ENCODE measurements at places on chromosomes 1 and 21.
A peak's percentile ranks its signal among the peaks of the same experiment; 100 is the strongest.

- no peak for DNase-seq
Observed at GRCh38 chr21:34946916-34947534, 102.1 kb downstream of the RUNX1 start.

GRCh38 chr1:212221801-212222200 lies 63.4 kb upstream of the PPP2R5A start:
- DNase-seq = no peak

- DNase-seq = no peak
Observed at GRCh38 chr1:3443807-3444206, 10.7 kb upstream of the ARHGEF16 start.

GRCh38 chr1:13725714-13726175 lies 25.8 kb downstream of the PRDM2 start:
- no peak for DNase-seq

DNA sequence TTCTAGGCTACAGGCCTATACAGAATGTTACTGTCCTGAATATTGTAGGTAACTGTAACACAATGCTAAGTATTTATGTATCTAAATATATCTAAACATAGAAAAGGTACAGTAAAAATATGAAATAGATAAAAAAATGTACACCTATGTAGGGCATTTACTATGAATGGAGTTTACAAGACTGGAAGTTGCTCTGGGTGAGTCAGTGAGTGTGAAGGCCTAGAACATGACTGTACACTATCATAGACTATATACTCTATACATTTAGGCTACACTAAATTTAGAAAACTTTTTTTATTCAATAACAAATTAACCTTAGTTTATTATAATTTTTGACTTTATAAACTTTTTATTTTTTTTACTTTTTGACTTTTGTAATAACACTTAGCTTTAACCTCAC lies 136.9 kb downstream of the DUSP10 start:
- no peak for DNase-seq

- no peak for DNase-seq
Observed at GRCh38 chr1:237270353-237270752, 228.4 kb downstream of the RYR2 start.

- no peak for DNase-seq
Observed at GRCh38 chr1:109432336-109432735, 6.1 kb upstream of the PSMA5 start.

DNA sequence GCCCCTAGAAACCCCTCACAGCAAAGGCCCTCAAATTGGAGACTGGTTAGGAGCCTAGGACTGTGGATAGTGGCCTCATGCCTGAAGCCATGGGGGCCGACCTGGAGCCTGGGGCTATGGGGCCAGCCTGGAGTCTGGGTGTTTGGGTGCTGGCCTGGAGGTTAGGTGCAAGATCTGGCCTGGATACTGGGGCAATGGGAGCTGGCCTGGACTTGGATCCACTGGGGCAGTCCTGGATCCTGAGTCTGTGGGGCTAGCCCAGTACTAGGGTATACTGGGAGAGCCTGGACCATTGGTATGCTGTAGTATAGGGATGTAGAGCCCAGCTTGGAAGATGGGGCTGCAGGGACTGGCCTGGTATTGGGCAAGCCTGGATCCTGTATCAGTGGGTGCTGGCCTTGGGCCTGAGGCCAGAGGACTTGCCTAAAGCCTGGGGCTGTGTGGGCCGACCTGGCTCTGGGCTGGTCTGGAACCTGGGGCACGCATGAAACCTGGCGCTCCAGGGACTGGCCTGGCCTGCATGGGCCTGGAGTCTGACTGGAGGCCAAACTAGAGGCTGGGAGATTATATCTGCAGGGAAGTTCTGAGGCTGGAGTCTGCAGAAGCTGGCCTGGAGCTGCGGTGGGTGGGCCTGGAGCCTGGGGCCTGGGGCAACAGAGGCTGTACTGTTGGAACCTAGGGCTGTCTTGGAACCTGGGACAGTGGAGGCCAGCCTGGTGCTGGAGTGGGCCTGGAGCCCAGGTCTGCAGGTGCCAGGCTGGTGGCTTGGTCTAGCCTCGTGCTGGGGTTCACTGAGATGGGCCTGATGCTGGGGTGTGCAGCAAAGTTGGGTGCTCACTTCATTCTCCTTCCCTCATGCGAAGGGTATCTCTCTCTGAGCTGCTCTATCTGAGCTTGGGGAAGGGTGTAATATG lies 12.6 kb upstream of the DENND1B start:
- no peak for DNase-seq

GRCh38 chr1:70353601-70354331 lies 756 bp downstream of the ANKRD13C start:
- peak; percentile 11 for DNase-seq

- peak; percentile 59 for DNase-seq
Observed at GRCh38 chr1:213519098-213519497, 468.1 kb downstream of the RPS6KC1 start.

GRCh38 chr21:14356746-14357145 lies 26.2 kb downstream of the HSPA13 start:
- no peak for DNase-seq

GRCh38 chr1:15120251-15120945 lies 33.1 kb upstream of the TMEM51 start:
- no peak for DNase-seq

DNA sequence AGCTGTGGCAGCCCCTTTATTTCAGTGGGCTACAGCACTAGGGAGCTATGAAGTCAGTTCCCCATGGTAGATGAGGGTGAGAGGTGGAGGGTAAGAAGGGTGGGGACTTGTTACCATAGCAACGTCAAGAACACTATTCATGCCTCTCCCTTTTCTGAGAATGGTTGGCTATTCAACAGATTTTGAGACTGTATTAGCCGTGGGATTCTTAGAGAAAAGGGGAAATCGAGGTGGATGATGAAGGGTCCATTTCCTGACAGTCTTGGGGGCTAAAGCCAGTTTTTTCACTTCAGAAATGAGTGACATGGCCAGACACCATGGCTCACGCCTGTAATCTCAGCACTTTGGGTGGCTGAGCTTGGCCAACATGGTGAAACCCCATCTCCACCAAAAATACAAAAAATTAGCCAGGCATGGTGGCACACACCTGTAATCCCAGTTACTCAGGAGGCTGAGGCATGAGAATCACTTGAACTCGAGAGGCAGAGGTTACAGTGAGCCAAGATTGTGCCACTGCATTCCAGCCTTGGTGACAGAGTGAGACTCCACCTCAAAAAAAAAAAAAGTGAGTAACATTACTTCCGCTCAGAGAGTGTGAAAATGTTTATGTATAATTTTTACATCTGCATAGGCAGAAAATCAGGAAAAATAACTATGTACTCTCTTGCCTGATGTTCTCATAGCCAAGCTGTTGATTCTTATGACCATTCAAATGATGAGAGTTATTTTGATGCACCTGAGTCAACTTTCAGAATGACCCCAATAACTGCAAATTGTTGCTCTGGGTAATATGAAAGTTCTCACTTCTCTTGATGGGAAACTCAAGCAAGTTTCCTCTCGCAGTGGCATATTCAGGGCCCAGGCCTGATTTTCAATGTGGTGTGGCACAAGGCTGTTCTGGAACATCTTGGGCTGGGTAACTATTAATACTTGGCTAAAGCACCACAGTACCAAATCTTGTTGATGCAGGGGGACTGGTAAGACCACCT lies 23.2 kb upstream of the RGSL1 start:
- DNase-seq = no peak

GRCh38 chr1:4169991-4170390 lies 269.9 kb upstream of the C1orf174 start:
- no peak for DNase-seq

DNA sequence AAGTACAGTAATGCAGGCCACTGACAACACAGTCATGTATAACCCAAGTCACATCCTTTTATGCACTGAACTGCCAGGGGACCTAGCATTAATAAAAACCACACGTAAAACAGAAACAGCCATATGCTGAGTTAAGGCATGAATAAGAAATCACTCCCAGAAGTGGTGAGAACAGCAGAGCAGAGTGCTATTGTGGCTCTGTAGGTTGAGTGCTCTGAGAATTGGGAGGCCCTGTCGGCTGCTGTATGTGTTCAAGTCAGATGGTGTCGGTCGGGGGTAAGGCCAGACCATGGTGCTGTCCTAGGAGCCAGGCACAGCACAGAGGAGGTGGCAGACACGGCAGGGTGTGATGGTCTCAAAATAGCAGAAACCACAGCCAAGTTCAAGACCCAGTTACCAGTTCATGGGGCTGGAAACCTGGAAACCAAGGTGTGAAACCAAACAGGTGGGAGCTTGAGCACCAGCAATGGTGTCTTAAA lies 126.6 kb upstream of the COA6 start:
- DNase-seq = no peak

GRCh38 chr1:10438677-10439163 lies 8.5 kb downstream of the CENPS start:
- no peak for DNase-seq

DNA sequence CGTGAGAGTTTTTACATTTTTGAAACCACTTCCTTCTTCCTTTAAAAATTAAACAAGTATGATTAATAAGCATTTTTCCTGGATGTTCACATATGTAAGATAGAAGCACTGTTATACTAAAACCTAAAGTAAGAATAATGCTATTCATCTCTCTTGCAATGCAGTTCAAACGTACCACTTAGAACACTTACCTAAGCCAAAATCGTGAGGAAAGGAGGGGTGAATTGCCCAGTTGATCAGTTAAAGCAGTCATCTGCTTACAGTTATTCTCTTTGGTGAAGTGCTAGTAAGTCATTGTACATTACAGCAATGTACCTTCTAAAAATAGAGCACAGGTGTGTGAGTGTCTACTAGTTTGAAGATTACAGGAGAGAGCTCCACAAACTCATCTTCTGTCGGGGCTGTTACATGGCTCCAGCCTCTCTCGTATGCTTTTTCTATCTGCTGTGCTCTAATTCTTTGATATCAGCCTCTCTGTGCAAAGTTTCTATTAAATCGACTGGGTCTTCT lies 3.4 kb downstream of the NCAM2 start:
- no peak for DNase-seq

DNA sequence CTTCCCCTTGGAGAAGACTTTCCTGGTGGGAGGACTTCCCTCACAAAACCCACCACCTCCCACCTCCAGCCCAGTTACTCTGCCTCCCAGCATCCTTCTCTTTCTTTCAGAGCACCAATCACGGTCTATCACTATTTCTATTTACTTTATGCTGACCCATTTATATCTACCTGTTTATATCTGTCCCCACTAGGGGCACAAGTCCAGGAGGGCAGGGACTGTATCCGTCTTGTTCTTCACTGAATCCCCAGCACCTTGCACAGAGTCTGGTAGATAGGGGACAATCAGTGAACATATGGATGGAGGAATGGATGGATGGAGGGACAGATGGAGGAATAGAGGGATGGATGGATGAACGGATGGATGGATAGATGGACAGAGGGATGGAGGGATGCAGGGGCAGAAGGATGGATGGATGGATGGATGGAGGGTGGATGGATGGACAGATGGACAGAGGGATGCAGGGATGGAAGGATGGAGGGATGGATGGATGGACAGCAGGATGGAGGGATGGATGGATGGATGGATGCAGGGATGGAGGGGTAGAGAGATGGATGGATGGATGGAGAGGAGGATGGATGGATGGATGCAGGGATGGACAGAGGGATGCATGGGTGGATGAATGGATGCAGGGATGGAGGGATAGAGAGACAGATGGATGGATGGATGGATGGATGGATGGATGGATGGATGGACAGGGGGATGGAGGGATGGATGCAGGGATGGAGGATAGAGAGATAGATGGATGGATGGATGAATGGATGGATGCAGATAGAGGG lies 5.5 kb downstream of the C1QB start:
- DNase-seq = no peak

GRCh38 chr1:32873484-32873883 lies 2.8 kb upstream of the FNDC5 start:
- DNase-seq = no peak

DNA sequence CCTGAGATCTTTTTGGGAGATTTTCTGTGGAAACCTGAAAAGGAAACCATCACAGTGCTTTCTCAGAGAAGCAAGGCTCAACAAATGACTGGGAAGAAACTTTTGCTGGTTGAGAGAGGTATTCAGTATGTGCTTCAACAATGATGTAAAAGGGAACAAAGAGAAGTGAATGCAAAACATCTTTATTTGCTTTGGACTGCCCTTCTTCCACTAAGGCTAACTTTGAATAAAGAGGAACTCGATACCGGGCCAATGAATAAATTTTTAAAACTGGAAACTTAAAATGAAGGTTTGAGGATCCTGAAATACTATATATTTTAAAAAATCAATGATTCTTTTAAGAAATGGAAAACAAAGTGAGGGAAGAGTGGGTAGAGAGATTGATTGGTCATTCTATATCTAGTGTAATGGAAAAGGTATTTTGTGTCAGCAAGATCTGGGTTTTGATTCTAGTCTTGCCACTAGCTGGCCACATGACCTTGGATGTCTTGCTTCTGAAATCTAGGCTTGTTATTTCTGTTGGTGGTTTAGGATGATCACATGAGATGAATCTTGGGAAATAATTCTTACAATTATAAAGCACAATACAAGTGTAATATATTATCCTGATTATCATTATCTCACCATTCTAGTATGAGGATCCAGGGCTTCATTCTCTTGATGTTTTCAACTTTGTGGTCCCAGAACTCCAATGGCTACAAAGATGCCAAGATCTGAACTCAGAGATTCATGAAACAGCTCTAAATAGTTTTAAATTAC lies 34.6 kb upstream of the APOBEC4 start:
- DNase-seq = no peak

- DNase-seq = no peak
Observed at GRCh38 chr1:28132171-28133167, 44.0 kb downstream of the PTAFR start.

DNA sequence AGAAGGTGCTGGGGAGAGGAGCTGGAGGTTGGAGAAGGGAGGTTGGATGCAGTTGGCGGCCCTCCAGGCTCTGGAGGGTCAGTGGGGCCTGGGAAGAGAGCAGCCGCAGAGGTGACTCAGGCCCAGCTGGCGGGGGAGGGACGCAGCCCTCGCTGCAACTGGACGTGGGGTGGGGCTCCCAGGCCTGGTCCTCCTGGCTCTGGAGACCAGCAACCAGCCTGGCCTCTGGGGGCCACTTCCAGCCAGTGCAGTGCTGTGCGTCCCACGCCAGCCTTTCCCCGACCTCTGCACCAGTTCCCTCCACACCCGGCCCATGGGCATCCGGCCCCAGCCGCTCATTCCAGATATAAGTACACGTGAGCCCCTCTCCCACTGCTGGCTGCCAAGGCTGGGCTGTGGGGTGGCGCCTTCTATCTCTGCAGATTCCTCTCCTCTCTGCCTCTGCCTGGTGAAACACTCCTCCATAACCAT lies 38.0 kb upstream of the COL18A1 start:
- DNase-seq = no peak

- DNase-seq = no peak
Observed at GRCh38 chr1:44110916-44111315, 7.7 kb upstream of the KLF17 start.

GRCh38 chr1:36975642-36976041 lies 58.7 kb downstream of the GRIK3 start:
- no peak for DNase-seq
